ENCODE measurements at places on chromosomes 3 and 15.

DNA sequence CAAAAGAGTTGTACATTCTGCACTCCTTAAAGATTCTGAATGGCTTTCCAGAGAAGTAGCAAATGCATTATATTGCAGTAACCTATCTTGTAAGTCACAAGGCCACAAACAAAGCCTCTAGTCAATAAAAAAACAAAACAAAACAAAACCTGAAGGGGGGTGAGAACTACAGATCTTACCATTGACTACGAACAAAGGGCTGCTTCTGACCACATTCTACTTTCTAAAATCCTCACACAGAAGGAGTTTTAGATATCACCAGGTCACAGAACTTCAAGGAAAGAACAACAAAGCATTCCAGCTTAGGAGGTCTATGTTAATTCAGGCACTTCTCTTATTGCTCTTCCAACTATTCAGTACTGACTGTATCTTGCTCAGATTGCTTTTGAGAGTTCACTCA lies 343.0 kb downstream of the ZBTB20 start:
- DNase-seq: no peak

- no peak for DNase-seq
Measured at GRCh38 chr3:31934866-31935265, 46.2 kb downstream of the OSBPL10 start.

DNA sequence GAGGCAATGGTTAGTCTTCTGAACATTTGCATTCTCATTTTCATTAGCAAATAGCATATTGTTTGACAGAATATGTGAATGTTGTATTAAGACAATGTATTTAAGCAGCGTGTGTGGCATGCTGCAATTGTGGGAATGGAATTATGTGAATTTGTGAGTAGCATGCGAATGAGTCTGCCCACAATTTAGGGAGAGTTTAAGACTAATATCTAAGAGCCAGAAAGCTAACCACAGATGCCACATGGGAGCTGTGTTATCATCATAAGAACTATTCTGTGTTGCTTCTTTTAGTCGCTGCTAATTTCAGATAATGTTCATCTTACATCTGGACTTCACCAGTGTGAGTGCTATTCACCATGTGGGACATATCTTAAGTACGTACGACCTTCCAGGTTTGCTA lies 494.5 kb downstream of the RBMS3 start:
- DNase-seq: no peak

DNA sequence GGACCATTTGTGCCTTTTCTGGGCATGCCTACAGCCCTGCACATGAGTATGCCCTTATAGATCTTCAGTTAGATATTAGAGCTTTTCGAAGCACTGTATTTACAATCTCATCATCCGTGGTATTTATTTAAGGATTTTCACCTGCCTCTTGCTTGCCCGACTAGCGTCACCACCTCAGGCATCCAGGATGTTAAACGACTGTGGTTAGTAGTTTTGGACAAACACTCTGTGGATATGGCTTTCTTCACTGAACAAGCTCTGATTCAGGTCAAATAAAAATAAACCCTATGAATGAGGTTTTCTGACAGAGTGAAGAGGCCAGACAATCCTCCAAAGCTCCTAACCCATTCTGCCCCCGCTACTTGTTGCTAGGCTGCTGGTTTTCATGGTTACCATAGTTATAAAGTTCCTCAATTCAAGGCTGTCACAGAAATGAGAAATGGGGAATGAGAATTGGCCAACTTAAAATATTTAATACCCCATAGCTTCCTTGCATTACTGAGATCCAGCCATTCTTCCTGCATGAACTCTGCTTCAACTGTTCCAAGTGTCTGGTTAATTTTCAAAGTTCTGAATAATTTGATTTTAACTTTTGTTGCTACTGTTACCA lies 440.1 kb downstream of the GABRG3 start:
- DNase-seq: no peak

- DNase-seq: no peak
Measured at GRCh38 chr3:142574665-142575064, 3.9 kb downstream of the ATR start.

- no peak for DNase-seq
Measured at GRCh38 chr3:69004138-69004537, 9.3 kb downstream of the EOGT start.

- DNase-seq: no peak
Measured at GRCh38 chr3:25289663-25290062, 138.4 kb upstream of the RARB start.

DNA sequence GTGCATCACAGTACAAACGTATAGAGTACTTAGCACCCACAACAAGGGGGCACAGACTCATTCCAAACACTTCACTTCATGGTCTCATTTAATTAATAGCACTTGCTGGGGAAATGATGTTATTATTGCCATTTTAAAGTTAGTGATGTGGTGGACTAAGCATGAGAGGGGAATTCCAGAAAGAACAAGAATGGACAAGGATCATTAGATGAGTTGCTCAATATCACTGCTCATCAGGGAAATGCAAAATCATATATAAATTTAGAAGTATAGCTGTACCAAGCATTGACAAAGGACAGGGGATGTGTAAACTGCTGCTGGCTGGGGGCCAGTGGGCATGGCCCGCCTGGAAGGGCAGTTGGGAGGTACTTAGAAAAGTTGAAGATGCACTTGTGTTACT lies 14.6 kb downstream of the PRR20G start:
- no peak for DNase-seq

DNA sequence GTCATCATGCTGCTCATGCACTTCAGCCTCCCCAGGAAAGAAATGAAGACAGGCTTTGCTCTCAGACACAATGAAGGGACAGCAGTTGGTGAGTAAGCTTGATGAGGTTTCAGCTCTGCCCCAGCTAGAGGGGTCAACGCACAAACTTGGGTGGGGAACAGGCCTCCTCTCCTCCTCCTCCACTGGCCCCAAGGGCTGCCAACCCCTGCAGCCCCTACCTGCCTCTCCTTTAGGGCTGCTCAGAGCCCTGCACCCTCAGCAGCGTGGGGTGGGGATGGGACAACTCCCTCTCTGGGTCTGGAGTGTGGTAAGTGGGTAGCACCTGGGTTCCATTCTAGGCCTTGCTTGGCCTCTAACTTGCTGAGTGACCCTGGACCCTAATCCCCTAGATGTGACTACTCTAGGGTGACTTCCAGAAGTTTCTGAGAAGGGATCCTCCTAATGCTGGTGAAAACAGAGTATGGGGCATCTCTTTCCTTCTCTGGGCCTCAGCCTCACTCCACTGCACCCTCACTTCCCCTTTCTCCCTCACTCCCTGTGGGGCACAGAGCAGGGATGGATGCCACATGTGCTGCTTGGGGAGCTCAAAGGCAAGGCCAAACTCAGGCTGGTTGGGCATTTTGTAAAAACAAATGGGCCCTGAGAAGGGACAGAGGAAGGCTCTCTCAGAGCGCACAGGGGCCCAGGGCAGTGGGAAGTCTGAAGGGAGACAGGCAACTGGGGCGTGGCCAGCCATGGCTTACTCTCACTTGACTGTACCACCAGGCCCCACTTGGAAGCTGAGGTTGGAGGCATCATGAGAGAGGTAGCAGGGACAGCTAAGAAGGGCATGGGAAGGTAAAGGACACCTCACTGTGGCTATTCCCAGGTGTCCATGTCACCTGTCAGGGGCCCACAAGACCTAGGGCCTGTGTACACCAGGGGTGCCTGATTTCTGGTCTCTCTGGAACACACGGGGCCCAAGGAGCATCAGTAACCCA lies 64.0 kb downstream of the SYNM start:
- no peak for DNase-seq

GRCh38 chr15:56491110-56491722 lies 26.3 kb upstream of the MNS1 start:
- DNase-seq: peak; percentile 8

DNA sequence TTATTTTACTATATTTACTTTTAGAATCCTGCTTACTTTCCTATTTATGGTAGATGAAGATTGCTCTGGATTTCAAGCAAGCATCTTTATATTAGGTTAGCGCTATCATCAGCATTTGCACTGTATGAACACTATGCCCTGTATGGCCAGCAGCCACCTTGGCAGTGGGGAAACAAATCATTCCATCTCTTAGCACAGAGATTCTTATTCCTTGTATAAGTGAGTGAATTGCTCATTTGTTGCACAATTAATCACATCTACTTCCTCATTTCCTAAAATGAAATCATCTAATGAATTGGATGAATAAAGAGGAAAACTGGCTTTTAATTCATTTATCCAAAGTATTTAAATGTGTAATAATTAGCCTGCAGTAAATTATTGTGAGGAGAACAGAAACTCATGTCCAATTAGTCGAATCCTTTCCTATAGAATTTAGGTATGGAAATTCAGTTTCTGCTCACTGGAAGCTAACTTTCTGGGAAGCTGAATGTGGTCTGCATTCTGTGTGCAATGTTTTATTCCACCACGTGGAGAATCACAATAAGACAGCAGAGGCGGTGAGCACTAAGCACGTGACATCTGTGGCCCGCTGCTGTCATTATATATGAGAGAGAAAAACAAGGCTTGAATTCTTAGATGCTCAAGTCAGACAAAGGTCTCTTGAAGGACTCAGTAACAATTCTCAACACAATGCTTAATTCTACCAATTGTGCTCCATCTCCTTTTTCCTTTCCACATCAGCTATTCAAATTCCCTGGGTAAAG lies 93.4 kb downstream of the PEX5L start:
- DNase-seq: no peak

GRCh38 chr15:98025237-98025636 lies 64.7 kb downstream of the ARRDC4 start:
- no peak for DNase-seq

DNA sequence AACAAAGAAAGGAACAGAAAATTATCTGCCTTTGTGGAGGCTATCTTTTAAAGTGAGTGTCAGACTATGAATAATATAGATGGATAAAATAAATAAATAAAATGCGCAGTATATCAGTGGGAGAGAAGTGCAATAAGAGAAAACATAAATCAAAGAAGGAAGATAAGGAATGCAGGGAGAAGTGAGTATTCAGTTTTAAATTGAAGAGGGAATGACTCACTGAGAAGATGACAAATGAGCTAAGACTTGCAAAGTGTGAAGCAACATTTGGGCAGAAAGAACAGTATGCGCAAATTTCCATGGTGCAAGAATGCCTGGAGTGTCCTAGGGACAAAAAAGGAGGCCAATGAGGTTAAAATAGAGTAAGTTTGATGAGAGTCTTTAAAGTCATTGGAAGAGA lies 1300.1 kb upstream of the ALCAM start:
- DNase-seq: no peak

DNA sequence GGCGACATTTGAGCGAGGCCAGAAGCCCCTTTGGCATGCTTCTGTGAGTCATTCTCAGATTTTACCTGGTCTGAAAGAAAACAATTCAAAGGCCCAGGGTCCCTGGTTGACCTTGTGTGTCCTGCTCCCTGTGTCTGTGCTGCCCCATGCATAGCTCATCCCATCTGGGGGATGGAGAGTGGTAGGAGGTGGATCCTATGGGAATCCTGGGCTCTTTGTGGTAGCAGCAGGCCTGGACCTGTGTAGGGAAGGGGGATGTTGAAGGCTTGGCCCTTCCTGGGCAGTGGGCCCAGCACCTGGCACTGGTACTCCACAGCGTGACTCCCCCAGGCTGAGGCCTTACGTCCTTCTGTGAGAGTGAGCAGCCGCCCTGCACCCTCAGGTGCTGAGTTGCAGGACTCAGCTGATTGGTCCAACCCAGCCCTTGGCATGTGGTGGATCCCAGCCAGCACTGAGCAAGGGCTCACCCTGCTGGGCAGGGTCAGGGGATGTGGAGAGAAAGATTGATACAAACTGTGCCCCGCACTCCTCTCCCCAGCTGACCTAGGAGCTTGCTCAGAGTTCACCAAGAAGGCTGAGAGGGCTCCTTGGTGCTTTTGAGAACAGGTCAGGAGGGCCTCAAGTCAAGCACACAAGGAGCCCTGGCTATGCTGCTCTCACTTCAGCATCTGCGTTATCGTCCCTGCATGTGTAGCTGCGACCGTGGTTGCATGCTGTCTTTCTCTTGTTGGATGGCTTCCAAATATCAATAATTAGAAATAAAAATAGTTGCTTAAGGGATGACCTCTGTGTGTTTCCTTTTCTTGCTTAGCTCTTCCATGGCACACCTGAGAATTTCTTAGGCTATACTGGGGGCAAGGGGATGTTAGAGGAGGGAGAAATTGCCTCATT lies 21.4 kb upstream of the JMJD7 start:
- no peak for DNase-seq

DNA sequence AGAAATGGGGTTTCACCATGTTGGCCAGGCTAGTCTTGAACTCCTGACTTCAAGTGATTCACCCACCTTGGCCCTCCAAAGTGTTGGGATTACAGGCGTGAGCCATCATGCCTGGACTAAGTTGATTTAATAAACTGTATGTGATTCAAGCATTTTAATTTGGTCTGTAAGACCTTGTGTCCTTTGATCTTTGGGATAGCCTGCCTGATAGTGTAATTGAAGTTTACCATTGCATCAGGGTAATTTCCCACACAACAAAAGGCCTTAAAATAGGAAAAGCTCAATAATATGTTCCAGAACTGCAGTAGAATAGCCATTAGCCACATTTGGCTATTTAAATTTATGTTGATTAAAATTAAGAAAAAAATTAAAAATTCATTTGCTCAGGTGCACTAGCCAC lies 25.2 kb upstream of the DENND6A start:
- no peak for DNase-seq

GRCh38 chr3:29759411-29760225 lies 478.7 kb downstream of the RBMS3 start:
- peak; percentile 50 for DNase-seq

DNA sequence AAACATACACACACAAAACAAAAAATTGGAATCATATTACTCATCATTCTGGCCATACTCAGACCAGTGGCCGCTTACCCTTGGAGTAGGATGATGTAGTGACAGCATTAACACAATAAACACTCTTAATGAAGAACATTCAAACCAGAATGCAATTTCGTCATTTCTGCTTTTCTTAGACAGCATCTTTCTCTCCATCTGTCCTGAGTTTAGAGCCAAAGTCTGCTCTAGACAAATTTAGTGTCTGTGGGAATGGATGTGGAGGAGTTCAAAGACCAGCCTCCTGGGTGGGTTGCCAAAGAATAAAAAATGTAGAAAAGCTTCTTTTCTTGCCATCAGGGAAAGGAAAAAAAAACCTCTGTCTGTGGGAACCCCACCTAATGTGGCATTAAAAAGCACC lies 212.4 kb upstream of the POU1F1 start:
- no peak for DNase-seq

GRCh38 chr3:175902226-175902625 lies 1043.1 kb downstream of the NAALADL2 start:
- DNase-seq: no peak

DNA sequence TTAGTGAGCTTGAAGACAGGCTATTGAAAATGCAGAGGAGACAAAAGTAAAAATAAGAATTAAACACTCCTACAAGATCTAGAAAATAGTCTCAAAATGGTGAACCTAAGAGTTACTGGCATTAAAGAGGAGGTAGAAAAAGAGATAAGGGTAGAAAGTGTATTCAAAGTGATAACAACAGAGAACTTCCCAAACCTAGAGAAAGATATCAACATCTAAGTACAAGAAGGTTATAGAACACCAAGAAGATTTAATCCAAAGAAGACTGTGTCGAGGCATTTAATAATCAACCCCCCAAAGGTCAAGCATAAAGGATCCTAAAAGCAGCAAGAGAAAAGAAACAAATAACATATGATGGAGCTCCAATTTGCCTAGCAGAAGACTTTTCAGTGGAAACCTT lies 23.3 kb downstream of the PDCD10 start:
- DNase-seq: no peak

Measured in DMS 273 treated with DMSO at 0.1 percent for 48 hours (cell line).